ENCODE measurements at places on chromosomes 11 and 22. TPM values are rescaled to one million over a fixed set of nuclear protein-coding genes. Genes with fewer than 3 reads are reported as not detected.

The NPAS4 gene
- total RNA-seq: not detected

The KMT2A gene
- total RNA-seq: 26.5 TPM

The FAM89B gene
- total RNA-seq: 15.6 TPM

The OR9G4 gene
- total RNA-seq: not detected

The CDC42BPG gene
- total RNA-seq: 0.31 TPM

The PANX2 gene
- 0.46 TPM for total RNA-seq

The BCO2 gene
- 0.77 TPM for total RNA-seq

The SLN gene
- not detected for total RNA-seq

The LRRC4C gene
- not detected for total RNA-seq

The OR2AG1 gene
- total RNA-seq: not detected

The OR52A1 gene
- total RNA-seq: not detected

The RASD2 gene
- 0.15 TPM for total RNA-seq

The CSRP3 gene
- total RNA-seq: not detected

The KCTD21 gene
- 11.4 TPM for total RNA-seq

The TRIM49 gene
- not detected for total RNA-seq

The MCHR1 gene
- 5.5 TPM for total RNA-seq

The CHADL gene
- under 0.01 TPM for total RNA-seq

The LRP4 gene
- 2.7 TPM for total RNA-seq

The OR6M1 gene
- not detected for total RNA-seq

The SAA4 gene
- total RNA-seq: not detected

The SULT4A1 gene
- not detected for total RNA-seq

The OR52N4 gene
- total RNA-seq: not detected

The NCF4 gene
- not detected for total RNA-seq

The OR2AG2 gene
- total RNA-seq: 0.34 TPM
